ENCODE measurements at places on chromosomes 5 and 9. TPM values are rescaled to one million over a fixed set of nuclear protein-coding genes. Genes with fewer than 3 reads are reported as not detected.

Gene RNF20
- 15.1 TPM for total RNA-seq

Gene MYOT
- total RNA-seq = not detected

Gene HMMR
- 11.3 TPM for total RNA-seq

Gene C9
- total RNA-seq = not detected

Gene PLAC8L1
- total RNA-seq = not detected

Gene CTXN3
- total RNA-seq = not detected

Gene QSOX2
- 15.9 TPM for total RNA-seq

Gene OCLN
- under 0.01 TPM for total RNA-seq

Gene SYNPO
- 86.0 TPM for total RNA-seq

Gene PSD2
- not detected for total RNA-seq

Gene HTR1A
- total RNA-seq = not detected

Gene ARHGEF39
- 0.18 TPM for total RNA-seq

Gene BTNL3
- not detected for total RNA-seq

Gene CDC20B
- total RNA-seq = not detected

Gene OBP2B
- not detected for total RNA-seq

Gene TAS2R1
- total RNA-seq = not detected

Gene ZFP37
- total RNA-seq = 0.36 TPM

Gene PTGS1
- 340 TPM for total RNA-seq

Gene ARAP3
- 6.9 TPM for total RNA-seq

Gene ATOX1
- total RNA-seq = 108 TPM

Gene KIAA1191
- 144 TPM for total RNA-seq

Gene NR5A1
- not detected for total RNA-seq

Gene ENTPD2
- not detected for total RNA-seq

Gene ST8SIA4
- 2.4 TPM for total RNA-seq

Gene NTNG2
- 4.7 TPM for total RNA-seq

Gene CDH6
- 1.9 TPM for total RNA-seq

Gene MAN2A1
- 41.3 TPM for total RNA-seq

Gene PCDHGA8
- total RNA-seq = 1.8 TPM

Gene PCDHB8
- total RNA-seq = 0.49 TPM

Gene FGD3
- not detected for total RNA-seq

Gene TRIM41
- 8.7 TPM for total RNA-seq

Gene ENTREP1
- total RNA-seq = 0.81 TPM

Gene CCDC183
- 0.18 TPM for total RNA-seq

Measured in cardiac atrium fibroblast (primary cell).